ENCODE measurements at places on chromosomes 4 and X.

- no peak for DNase-seq
Observed at GRCh38 chr4:65249111-65249510, 421.2 kb downstream of the EPHA5 start.

DNA sequence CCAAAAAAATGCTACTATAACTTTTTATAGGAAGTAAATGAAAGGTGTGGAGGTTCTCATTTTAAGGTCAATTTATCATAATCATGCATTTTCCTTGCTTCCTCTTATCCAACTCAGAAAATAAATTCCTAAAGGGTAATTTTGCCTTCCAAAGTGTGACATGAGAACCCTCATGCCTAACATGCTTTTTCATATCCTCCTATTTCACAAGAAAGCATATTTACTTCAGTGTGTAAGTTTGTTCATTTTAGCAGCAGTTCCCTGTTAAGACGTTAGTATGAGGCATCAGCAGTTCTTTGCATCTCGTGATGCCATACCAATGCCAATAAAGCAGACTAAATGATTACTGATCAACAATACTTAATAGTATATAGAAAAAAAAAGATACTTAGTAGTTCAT is 18.4 kb downstream of the WDFY3 start:
- DNase-seq = no peak

DNA sequence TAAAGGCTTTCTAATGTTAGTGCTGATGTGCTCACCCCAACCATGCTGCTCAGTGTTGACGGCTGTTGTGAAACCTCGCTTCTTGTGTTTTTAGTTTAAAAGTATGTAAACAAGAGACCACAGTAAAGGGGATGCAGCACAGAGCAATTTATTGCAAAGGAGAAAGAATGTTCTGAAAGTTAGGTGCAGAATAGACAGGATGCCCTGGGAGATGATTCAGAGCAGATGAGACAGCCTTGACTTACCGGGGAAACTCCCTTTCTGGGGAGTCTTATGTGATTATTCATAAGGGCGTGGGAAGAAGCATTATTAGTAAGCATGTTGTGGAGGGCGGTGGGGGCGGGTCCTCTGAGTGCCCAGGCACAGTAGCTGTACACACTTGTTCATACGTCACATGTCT is 47.7 kb downstream of the EVC start:
- peak; percentile 94 for DNase-seq

- no peak for DNase-seq
Observed at GRCh38 chr4:40681600-40681999, 51.9 kb upstream of the RBM47 start.

- DNase-seq = no peak
Observed at GRCh38 chrX:74246524-74246923, 57.5 kb upstream of the ZCCHC13 start.

Measured in epithelial cell of proximal tubule (primary cell).